ENCODE measurements at places on chromosomes 2 and 18.

GRCh38 chr2:43104763-43105162 lies 121.6 kb downstream of the ZFP36L2 start:
- DNase-seq, result peak; percentile 38

GRCh38 chr2:75538521-75539490 lies 21.9 kb downstream of the EVA1A start:
- no peak for DNase-seq

DNA sequence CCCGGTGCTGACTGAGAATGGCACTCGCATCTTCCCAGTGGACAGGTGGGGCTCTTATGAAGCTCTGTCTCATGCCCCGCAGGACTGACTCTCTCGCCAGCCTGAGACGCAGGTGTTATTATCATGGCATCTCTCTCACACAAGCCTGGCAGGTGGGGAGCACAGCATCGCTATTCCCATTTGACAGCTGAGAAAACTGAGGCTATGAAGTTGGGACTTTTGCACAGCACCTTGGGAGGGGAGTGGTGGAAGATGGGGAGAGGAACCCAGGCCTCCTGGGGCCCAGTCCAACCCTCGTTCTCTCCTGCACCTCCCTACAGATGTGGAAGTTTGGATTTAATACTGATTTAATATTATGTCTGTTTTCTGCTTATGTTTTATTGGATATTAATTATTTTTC lies 9.0 kb upstream of the NTSR2 start:
- no peak for DNase-seq

DNA sequence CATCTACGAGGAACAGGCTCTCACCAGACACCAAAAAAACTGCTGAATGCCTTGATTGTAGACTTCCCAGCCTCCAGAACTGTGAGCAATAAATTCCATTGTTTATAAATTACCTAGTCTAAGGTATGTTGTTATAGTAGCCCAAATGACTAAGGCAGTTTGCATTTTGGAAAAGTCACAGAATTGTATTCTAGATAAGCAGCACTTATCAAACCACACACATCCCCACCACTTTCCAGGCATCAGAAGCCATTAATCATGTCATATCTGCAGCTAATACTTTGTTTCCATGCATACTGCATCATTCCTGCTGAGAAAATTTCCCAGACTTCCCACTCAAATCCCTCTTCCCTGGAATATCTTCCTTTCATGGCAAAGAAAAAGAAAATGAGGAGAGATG lies 187.2 kb downstream of the INO80D start:
- DNase-seq, result no peak

- peak; percentile 47 for DNase-seq
Measured at GRCh38 chr2:149329489-149330126, 779 bp upstream of the LYPD6 start.

- peak; percentile 14 for DNase-seq
Measured at GRCh38 chr2:12277241-12278034, 439.3 kb upstream of the TRIB2 start.

DNA sequence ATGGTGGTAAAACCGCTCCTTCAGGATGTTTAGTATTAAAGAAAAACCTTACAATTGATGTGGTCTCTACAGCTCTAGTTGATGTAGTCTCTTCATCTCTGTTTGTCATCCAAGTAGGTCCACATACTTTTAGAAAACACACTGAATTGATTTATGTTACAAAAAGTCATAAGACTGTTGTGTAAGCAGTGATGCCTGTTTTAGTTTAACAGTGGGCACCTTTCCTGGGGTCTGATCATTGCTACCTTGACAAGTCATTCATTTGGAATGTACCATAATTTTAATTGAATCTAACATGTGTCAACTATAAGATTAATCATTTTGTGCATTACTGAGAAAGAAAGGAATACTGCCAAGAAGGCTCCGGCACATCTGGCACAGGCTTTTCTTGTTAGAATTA lies 34.3 kb downstream of the GIGYF2 start:
- DNase-seq, result no peak

DNA sequence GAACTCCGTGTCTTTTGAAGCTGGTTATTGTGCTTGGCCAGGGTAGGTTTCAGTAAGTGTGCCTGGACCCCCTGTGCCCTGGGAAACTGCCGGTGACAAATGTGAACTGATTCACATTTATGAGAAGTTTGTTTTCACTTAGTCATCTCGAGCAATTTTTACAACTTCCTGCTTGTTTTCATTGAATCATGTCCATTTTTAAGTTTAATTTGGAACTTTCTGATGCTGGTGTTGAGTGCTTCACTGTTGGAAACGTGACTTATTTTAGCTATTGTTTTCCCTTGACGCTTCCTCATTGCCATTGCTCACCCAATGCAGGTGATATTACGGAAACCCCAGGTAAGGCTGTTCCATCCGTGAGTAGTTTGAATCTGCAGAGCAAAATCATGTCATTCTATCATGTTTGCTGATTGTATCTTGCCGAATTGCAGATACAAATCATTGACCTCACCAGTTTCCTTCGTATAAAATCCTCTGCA lies 97.2 kb downstream of the RTN4 start:
- no peak for DNase-seq

DNA sequence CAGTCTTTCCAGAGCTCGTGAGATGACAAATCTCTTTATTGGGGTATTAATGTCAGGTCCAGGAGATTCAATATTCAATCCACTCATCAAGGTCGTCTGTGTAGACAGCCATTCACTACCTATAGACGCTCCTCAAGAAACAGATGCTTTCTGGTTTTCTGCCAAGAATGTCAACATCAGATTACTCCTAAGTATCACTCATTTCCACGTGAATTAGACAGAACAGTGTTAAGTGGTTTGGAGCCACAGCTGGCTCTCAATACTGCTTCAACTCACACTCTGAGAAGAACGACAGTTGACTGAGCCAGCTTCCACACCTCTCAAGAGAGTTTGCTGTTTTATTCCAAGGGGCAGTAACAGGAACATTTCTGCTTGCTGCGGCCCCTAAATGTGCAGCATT lies 113.5 kb upstream of the NEDD4L start:
- no peak for DNase-seq

DNA sequence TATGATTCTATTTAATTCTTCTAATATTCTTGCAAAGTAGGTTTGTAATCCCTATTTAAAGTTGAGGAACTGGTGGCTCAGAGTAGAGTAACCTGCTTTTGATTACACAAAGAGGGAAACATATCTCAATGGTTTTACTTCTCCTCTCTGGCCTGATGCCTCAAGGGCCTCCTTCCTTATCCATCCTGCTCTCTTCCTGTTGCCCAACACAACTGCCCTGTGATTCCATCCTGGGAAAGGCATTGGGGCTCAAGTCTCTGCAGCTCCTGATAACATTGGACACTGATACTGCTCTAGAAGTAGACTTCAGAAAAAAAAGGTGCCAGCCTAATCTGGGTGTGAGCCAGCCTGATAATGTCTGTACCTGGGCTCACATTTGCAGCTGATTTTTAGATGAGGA lies 75.8 kb downstream of the RDH14 start:
- DNase-seq, result no peak

GRCh38 chr2:239912938-239913635 lies 112.1 kb downstream of the NDUFA10 start:
- DNase-seq, result no peak

GRCh38 chr2:20537423-20538307 lies 90.8 kb downstream of the RHOB start:
- no peak for DNase-seq

DNA sequence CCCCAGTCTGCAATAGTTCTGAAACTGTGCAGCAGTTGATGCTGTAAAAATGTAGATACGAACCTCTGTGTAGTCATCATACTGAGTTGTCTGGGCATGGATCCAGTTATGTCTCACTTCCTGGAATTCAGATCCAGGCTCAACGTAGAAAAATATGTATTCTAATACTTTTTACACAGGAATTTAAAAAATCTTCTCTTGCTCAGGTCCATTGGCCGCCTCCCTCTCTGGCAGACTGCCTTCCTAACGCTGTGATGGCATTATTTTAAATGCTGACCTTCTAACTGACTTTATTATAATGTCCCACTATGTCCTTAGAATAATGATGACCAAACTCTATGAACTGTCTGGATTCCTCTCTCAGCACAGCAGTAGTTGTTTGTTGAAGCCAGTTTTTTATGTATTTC lies 119.6 kb downstream of the FEZ2 start:
- peak; percentile 60 for DNase-seq

DNA sequence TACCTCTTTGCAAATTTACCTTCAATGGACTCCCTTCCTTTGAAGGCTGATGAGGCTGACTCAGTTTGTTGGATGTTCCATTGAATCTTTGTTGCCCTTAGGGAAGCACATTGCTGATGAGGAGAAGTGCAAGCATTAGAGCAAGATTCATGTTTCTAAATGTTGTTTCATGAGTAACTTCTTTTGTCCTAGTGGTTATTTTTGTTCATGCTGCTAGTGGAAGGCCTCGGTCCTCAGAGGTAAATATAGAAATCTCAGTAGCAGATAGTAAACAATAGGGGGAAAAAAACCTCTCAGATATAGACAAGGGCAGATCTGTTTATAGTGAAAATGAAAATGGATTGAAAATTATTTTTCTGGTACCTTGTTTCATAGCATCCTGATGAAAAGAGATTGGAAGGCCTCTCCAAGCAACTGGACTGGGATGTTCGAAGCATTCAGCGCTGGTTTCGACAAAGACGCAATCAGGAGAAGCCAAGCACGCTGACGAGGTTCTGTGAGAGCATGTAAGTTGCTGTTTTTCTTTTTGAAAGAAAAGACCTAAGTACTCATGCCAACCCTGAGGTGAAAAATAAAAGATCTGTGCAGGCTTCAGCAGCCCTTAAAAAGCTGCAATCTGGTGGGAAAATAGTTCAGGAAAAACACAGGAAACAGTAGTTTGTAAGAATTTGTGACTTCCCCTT lies 104.9 kb downstream of the CERS6 start:
- no peak for DNase-seq

GRCh38 chr2:96637385-96638143 lies 548 bp downstream of the KANSL3 start:
- DNase-seq, result peak; percentile 75

Measured in KBM-7 (cell line).